ENCODE measurements at places on chromosomes 3 and 15.

DNA sequence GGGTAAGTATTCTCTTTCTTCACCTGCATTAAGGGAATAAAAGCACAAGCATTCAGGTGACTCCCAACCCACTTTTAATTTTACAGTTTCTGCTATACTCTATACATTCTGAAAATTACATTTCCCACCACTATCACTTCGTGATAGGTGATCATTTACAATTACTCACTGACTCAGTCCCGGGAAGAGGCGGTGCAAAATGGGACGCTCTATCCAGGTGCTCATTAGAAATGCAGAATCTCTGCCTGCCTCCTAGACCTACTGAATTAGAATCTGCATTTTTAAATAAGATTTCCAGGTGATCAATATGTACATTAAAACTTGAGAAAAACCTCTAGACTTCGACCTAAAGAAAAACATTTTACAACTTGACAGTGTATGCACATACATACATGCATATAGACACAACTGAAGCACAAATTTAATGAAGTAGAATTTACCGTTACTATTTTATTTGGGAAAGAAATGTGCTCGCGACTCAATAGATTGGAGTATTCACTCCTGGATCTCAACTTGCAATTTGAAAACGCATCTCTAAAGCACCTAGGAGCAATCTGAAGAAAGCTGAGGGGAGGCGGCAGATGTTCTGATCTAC, 598 bp upstream of the TGFBR2 start:
- peaks cover 5% of the 10 kb centered on the region for H3K27me3 ChIP-seq
- DNase-seq, result no peak
- no peaks in the 10 kb centered on the region for H3K4me1 ChIP-seq
- no peak overlapping the region for H3K27ac ChIP-seq
- peak overlapping the region; percentile 93 for H3K4me3 ChIP-seq
- no peaks in the 10 kb centered on the region for H3K36me3 ChIP-seq

- H3K4me3 ChIP-seq, result no peak overlapping the region
- no peaks in the 10 kb centered on the region for H3K36me3 ChIP-seq
- H3K27me3 ChIP-seq, result no peaks in the 10 kb centered on the region
- DNase-seq, result no peak
Observed at GRCh38 chr15:86685263-86685662, 605.6 kb downstream of the AGBL1 start.

DNA sequence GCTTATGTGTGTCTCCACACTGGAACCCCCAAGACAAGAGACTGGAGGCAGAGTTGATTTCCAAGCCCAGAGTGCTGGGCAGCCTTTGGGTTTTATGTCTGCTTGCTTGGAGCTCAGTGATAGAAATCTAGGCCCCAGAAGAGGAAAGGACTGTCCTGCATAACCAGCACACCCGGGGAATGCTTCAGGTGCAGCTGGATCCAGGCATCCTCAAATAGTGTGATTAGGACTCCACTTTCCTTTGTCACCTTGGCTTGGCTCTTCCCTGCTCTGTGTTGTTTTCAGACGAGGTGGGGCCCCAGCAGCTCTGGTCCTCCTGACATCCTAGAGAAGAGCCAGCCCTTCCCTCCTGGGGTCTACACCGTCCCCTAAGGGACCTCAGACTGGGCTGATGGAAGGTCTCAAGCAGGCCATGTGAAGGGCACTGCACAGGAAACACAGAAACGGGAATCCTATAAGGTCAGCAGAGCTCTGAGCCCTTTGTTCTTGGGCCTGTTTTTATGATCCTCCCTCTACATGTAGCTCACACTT, 143.7 kb downstream of the TJP1 start:
- no peaks in the 10 kb centered on the region for H3K4me1 ChIP-seq
- H3K27ac ChIP-seq, result no peak overlapping the region
- DNase-seq, result no peak
- H3K4me3 ChIP-seq, result no peak overlapping the region
- no peaks in the 10 kb centered on the region for H3K27me3 ChIP-seq

DNA sequence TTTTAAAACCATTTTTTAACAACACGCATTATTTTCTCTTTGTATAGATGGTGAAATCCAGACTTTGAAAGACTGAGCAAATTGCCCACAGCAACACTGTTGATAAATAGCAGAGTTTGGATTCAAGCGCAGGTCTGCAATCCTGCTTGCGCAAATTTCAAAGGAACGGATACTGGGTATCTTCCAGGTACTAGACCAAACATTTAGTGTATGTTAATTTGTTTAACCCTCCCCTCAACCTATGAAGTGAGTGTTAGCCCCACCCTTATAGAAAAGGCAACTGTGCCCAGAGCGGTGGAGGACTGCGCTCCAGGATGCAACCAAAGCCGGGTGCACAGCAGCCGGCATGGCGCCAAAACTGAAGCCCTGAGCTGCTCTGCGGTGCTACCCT, 103.8 kb downstream of the CPN2 start:
- H3K36me3 ChIP-seq, result no peaks in the 10 kb centered on the region
- H3K27ac ChIP-seq, result no peak overlapping the region
- DNase-seq, result no peak
- no peaks in the 10 kb centered on the region for H3K4me1 ChIP-seq

DNA sequence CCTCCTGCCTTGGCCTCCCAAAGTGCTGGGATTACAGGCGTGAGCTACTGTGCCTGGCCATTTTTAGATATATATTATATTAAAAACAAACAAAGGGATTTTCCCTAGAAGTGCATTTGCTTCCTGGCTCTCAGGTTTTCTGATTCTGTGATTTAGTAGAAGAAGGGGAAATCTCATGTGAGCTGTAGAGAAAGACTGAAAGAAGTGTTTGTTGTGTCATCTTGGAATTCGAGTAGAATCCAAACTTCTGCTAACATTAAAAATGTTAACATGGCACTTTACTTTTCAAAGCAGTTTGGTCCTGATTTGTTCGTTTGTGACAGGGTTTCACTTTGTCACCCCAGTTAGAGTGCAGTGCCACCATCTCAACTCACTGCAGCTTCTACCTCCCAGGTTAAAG, 34.9 kb downstream of the IQGAP1 start:
- H3K27me3 ChIP-seq, result no peaks in the 10 kb centered on the region
- H3K27ac ChIP-seq, result no peak overlapping the region
- peaks cover 16% of the 10 kb centered on the region for H3K36me3 ChIP-seq
- H3K4me3 ChIP-seq, result no peak overlapping the region
- no peak for DNase-seq

DNA sequence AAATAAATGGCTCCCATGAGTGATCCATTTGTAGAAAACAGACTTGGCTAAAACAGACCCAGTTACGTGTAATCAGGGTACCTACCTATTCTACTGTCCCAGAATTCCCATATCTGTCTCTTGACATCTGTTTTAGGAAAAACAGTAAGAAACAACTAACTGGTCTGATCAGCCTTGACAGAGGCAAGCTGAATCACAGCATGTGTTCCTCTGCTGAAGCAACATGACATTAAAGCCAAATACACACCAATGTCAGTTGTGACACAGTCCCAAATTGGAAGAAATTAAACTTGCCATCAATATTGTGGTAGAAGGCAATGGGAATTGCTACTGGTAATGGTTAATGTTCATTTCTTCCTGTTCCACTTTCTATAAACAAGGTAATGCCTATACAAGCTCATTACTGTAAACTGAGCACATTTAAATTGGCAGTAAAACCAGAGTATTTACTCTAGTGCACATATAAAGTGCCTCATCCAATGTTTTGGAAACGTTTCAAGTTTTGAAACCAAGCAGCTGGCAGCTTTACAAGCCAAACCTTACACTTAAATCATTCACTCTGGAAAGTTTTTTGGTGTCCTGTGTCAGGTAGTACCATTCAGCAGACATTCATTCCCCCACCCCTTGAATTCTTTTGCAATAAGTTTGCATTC, 27.0 kb downstream of the ALDH1A2 start:
- H3K4me3 ChIP-seq, result no peak overlapping the region
- peaks cover 3% of the 10 kb centered on the region for H3K27me3 ChIP-seq
- H3K27ac ChIP-seq, result no peak overlapping the region
- no peaks in the 10 kb centered on the region for H3K4me1 ChIP-seq
- no peak for DNase-seq
- H3K36me3 ChIP-seq, result no peaks in the 10 kb centered on the region

DNA sequence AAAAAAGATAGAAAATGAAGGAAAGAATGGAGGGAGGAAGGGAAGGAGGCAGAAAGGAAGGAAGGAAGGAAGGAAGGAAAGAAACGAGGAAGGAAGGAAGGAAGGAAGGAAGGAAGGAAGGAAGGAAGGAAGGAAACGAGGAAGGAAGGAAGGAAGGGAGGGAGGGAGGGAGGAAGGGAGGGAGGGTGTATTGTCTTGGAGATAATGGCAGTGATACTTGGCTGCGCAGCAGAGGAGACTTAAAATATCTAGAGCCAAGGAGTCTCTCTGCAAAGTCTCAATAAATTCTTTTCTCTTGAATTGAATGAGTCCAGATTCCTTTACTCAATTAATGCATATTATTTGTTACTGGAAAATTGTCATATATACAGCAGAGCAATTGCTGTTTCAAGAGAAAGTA, 1059.7 kb downstream of the ZPLD1 start:
- no peak overlapping the region for H3K27ac ChIP-seq
- no peaks in the 10 kb centered on the region for H3K36me3 ChIP-seq
- no peak overlapping the region for H3K4me3 ChIP-seq

GRCh38 chr3:168647582-168647981, 551.9 kb upstream of the GOLIM4 start:
- no peaks in the 10 kb centered on the region for H3K36me3 ChIP-seq
- DNase-seq, result no peak
- no peak overlapping the region for H3K4me3 ChIP-seq
- no peaks in the 10 kb centered on the region for H3K27me3 ChIP-seq
- no peak overlapping the region for H3K27ac ChIP-seq

DNA sequence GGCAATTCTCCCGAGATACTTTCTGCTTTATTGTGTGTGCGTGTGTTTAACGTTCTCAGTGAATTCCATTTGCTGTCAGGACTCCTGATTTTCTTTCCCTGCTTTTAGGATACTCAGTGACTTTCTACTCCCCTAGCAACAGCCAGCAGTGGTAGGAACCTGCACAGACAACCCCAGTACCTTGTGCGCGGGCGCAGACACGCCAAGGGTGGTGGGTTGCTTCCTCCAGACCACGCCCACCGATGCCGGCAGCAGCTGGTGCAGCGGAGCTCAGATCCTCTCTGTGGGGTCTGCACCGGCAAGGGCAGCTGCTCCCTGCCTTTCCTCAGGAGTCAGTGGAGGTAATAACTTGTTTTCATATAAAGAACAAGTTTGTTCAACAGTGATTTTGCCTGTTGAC, 225.1 kb upstream of the NDN start:
- H3K27me3 ChIP-seq, result no peaks in the 10 kb centered on the region
- no peaks in the 10 kb centered on the region for H3K4me1 ChIP-seq
- H3K36me3 ChIP-seq, result no peaks in the 10 kb centered on the region
- H3K27ac ChIP-seq, result no peak overlapping the region
- peak; percentile 85 for DNase-seq

- H3K27me3 ChIP-seq, result no peaks in the 10 kb centered on the region
- no peak overlapping the region for H3K4me3 ChIP-seq
- no peaks in the 10 kb centered on the region for H3K4me1 ChIP-seq
- no peak overlapping the region for H3K27ac ChIP-seq
- peaks cover 22% of the 10 kb centered on the region for H3K36me3 ChIP-seq
Observed at GRCh38 chr3:121431726-121432517, 113.9 kb downstream of the POLQ start.

DNA sequence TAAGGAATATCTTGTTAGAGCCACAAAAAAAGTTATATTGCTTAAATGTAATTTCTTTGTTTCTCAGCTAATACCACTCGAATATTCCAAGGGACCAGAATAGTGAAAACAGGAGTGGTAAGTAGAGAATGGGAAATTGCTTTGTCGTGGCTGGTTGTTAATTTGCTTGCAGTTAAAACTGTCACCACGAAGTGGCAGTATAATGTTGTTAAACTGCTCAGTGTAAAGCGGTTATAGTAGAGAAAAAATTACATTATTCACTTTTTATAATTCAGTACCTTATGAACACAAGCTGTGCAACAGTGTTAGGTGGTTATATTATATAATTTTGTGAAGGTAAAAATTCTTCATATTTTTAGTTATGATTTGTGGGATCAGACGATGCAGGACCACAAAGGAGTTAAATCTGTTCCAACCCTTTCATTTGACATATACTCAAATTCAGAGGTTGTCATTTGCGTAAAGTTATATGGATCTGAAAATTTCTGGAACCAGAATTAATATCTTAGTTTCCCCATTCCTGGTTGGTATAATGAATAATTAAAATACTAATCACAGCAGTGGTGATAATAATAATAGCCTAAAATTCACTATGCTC, 171.8 kb downstream of the FEZF2 start:
- H3K4me3 ChIP-seq, result no peak overlapping the region
- no peak for DNase-seq
- H3K27ac ChIP-seq, result no peak overlapping the region
- H3K4me1 ChIP-seq, result no peaks in the 10 kb centered on the region
- no peaks in the 10 kb centered on the region for H3K27me3 ChIP-seq

DNA sequence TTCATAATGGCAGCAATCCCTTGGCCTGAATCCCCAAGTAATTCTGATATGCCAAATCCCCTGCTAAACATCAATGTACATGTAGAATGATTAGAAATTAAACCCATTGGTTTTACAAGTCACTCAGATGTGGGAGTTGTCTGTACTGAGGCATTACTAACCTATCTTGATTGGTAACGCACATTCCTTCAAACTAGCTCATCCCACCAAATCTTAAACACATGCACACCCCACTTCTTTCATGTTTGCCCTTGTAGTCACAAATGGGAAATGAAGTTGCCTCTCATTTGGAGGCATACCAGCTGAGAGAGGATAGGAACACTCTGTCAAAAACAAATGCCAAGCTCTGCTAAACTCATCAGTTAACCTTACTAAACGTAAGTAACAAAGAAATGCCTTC, 29.1 kb upstream of the MAN2C1 start:
- H3K27me3 ChIP-seq, result no peaks in the 10 kb centered on the region
- no peaks in the 10 kb centered on the region for H3K4me1 ChIP-seq

DNA sequence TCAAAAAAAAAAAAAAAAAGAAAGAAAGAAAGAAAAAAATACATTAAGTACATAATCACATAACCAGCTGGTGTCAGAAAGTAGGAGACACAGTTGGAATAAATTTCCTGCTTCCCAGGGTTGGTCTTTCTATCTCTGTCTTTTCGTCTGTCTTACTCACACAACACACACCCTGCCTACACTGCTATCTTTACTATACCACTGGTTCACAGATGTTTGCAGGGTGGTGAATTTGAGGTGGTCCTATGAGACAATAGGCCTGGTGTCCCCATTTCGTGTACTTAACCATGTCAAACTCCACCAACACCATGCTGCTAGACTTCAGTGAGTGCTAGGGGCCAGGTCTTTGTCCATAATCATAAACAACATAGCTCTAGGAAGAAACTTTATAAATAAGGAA, 17.6 kb upstream of the CD47 start:
- H3K27ac ChIP-seq, result no peak overlapping the region
- H3K27me3 ChIP-seq, result no peaks in the 10 kb centered on the region
- no peaks in the 10 kb centered on the region for H3K36me3 ChIP-seq
- DNase-seq, result no peak
- H3K4me3 ChIP-seq, result no peak overlapping the region

DNA sequence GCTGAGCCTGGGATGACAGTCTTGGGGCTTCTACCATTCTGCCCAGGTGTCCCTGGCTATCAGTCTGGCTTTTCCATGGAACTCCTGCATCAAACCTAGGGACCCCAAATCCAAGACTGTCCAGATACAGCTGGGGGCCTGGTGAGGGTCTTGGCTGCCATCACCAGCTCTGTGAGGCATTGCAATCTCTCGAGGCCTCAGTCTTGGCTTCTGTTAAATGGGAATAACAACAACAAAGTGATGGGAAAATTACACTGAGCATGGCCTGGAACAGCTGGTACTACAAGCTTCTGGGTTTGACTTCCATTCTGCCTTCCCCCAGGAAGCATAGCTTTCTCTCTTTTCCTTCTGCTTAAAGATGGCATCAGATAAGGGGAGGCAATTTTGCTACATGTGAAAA, 50.0 kb upstream of the LCTL start:
- H3K36me3 ChIP-seq, result no peaks in the 10 kb centered on the region
- no peak overlapping the region for H3K27ac ChIP-seq
- H3K4me3 ChIP-seq, result no peak overlapping the region
- H3K4me1 ChIP-seq, result peaks cover 17% of the 10 kb centered on the region
- no peak for DNase-seq
